ENCODE measurements at places on chromosomes 3 and 15.
A peak's percentile ranks its signal among the peaks of the same experiment; 100 is the strongest.

- no peak for ATAC-seq
Observed at GRCh38 chr3:144556392-144556791, 584.8 kb downstream of the DIPK2A start.

GRCh38 chr3:94308767-94309166, 245.9 kb downstream of the NSUN3 start:
- ATAC-seq = no peak

DNA sequence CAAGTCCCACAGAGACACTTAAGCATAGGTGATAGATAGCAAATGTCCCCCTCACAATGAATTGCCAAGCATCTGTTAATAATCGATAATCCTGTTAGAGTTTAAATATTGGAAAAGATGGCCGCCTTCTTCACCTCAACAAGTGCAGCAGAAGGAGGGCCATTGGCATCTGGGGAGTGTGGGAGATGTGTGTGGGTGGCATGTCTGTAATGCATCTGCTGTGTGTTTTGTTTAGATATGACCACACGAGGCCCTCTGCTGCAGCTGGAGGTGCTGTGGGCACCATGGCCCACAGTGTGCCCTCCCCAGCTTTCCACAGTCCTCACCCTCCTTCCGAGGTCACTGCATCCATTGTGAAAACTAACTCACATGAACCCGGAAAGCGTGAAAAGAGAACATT, 12.9 kb downstream of the MKRN2 start:
- ATAC-seq = no peak

- ATAC-seq = peak; percentile 58
Observed at GRCh38 chr3:4350789-4351163, 47.6 kb downstream of the SETMAR start.

DNA sequence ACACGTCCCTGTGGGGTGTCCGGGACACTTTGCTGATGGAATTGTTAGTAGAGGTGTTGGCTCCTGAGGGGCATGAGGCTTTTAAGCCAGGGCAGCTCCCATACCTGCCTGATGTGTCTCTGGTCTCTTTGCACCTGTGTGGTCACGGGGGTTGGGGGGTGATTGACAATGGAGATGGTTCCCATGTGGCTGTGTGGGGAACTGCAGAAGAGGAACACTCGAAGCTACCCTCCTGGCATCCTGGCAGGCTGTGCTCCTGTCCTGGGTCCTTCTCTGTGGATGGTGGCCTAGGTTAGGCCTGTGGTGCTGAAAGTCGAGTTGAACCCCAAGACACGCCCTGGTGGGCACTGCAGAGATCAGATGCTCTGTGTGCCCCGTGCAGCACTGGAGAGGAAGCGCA, 73.4 kb downstream of the HMCES start:
- no peak for ATAC-seq

DNA sequence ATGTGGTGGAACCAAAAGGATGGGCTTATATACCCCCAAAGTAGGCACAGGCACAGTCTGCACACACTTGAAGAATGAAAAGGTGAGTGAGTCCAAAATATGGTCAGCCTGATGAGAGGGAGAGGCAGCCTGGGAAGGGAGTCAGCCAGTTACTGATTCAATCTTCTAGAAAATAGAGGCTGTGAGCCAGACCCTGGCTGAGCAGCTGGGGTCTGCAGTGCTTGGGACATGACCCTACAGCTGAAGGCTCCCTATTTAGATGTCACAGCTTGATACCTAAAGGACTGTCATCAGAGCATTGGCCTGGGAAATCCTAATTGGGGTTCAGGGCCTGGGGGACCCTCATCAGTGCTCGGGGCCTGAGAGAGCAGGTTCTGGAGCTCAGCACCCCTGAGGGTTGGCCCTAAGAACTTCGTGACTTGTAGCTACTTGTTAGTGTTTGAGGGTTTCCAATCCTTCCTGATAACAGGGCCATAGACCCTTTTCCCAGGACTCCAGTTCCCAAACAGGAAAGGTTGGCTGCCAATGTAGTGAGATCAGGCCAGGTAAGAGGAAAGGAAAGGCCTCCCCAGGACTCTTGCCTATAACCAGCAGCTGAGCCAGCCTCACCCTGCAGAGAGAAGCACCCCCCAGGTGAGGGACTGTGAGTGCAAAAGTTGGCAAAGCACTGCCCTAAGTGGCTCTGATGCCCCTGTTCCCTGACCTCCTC, 54.7 kb upstream of the SLCO2A1 start:
- ATAC-seq = no peak

- no peak for ATAC-seq
Observed at GRCh38 chr3:72571052-72571451, 277.2 kb downstream of the SHQ1 start.

GRCh38 chr3:178676942-178677790, 140.9 kb downstream of the KCNMB2 start:
- ATAC-seq = no peak

- peak; percentile 72 for ATAC-seq
Observed at GRCh38 chr15:90572893-90573292, 43.2 kb downstream of the CRTC3 start.

DNA sequence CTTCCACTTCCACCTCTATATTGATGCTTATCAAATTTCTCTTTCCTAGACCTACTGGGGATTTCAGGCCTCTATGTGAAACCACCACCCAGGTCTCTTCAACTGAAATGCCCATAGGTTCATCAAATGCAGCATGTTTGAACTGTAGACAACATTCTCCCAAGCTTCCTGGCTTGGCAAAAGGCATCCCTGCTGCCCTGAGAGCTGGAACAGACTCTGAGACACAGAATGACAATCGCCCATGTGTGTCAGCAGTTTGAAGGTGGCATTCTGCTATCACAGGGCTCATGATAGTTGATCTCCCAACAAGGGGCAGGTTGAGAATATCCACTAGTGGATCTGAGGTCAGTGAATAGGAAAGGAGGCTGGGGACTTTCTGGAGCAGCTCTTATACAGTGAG, 200.7 kb downstream of the RPLP1 start:
- ATAC-seq = no peak

DNA sequence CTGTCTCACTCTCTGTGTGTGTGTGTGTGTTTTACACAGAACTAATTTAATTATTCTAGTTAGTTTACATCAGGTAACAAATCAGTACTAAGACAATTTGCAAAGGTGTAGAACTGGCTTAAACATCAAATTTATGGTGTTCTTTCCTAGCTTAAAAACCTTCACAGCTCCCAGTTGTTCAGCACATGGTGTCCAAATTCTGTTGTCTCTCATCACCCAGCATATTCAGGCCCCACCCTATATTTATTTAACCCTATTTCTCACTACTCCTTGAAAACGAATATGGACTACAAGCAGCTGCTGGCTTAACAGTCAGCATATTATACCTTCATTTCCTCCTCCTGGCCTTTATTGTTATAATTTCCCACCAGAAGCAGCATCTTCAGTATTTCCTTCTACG, 1.2 kb downstream of the IL20RB start:
- no peak for ATAC-seq

GRCh38 chr3:123620343-123620742, 35.5 kb upstream of the HACD2 start:
- ATAC-seq = no peak

GRCh38 chr3:104460477-104461406, 906.0 kb upstream of the ALCAM start:
- no peak for ATAC-seq

GRCh38 chr3:26915208-26915607, 292.6 kb downstream of the LRRC3B start:
- no peak for ATAC-seq

DNA sequence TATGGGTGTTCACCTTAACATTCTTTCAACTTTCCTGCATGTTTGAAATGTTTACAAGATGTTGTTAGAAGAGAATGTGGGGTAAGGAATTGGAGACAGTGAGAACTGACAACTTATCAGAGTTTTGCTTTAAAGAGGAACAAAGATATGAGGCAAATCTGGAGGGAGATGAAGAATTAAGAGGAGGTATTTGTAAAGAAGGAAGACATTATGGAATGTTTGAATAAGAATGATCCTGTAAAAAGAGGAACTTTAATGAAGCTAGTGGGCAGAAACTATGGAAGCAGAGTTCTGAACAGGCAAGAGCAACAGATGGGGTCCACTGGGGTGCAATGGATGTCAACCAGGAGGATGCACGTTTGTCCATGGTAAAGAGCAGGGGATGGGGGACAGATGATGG, 27.7 kb downstream of the PLD1 start:
- no peak for ATAC-seq

- no peak for ATAC-seq
Observed at GRCh38 chr3:9864200-9864927, 15.7 kb downstream of the CIDEC start.

GRCh38 chr3:113719758-113720157, 23.3 kb upstream of the USF3 start:
- ATAC-seq = no peak
